Stimulated activated CD8-positive, alpha-beta memory T cell treated with anti-CD3 and anti-CD28 coated beads, Interleukin-7, amount 100 ng/mL, for 1 hour (primary cell): ENCODE measurements at places on chromosomes 1 and 21.

- DNase-seq = no peak
Measured at GRCh38 chr1:43689289-43689688, 18.0 kb upstream of the ST3GAL3 start.

DNA sequence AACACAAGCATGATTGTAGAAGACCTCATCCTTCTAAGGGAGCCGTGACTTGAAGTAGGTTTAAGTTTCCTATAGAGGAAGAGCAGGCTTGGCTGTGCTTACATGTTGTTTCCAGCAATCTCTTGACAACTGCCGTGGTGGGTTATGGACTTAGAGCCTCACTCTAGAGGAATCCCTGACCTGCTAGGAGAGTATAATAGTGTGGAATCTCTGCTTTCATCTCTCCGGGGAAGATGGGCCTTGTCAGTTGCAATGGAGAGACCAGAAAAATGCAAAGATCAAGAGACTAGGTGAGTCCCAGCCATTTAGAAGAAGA lies 137.6 kb downstream of the MIS18A start:
- no peak for DNase-seq

DNA sequence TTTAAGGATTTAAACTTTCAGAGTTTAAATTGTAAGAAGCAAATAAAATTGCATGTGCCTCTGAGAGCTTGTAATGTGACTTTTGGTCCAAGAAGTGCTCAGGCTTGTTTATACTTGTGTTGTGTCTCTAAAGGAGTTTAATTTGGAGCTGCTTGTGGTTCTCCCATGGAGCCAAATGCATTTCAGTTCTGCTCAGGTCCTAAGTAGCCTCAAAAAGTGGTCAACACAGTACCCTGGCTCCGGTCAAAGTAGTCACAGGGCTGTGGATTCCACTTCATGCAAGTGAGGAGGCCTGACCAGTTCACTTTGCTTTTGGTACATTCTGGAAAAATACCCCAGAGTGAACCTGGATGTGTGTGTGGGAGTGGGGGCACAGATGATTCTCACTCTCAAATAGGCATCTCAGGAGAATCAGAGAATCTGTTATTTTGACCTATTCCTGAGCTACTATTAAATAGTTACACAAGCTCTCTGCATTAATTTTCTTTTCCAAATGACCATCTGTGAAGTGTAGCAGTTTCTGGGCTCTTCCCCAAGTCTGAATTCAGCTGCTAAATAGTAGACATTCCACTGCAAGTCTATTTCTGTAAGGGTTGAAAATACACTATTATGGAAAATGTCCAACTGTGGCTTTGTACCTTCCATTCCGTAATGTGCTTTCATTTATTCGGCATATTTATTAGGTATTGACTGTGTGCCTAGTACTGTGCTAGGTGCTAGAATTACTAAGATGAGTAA lies 31.7 kb upstream of the AGO1 start:
- DNase-seq = no peak

GRCh38 chr1:185257950-185258208 lies 59.2 kb downstream of the IVNS1ABP start:
- DNase-seq = no peak

DNA sequence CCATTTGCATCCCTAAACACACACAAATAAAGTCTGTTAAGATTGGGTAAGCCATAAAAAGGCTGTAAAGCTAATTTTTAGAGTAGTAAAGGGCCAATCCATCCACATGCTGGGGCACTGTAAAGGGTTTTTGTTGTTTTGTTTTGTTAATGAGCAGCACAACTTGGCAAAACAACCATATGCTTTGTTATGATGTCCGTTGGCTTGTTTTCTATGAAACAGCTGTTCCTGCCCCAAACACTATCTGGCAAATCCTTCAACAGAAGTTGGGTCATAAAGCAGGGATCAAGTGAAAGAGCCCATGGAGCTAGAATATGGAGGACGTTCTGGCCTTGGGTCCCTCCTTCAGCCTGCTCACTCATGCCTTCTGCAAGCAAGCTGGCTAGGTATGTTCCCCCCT lies 183.6 kb downstream of the APP start:
- no peak for DNase-seq

- no peak for DNase-seq
Measured at GRCh38 chr1:10629091-10629815, 154.5 kb downstream of the PEX14 start.

DNA sequence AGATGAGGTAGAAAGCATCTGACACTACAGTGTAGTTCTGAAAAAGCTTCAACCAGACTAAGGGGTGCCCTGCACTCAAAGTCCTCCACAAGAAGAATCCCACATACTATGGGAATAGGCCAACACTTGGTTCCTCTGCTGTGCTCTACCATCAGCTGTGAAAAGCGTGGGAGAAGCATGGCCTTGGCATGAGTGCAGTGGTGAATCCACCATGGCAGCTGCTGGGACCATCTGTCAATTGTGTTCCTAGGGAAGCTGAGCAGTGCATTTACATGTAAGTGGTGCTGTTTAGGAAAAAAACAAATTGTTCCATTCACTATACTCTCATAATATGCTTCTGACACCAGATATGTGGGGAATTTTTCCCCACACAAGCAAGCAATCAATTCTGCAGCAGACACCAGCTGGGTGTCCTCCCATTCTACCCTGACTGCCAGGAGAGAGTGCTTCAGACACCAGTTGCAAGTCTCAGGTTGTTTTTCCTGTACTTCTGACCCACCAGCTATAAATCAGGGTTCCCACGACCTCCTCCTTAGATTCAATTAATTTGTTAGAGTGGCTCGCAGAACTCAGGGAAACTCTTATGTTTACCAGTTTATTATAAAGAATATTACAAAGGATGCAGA lies 230.8 kb upstream of the CHRM3 start:
- DNase-seq = no peak

- DNase-seq = no peak
Measured at GRCh38 chr1:155513300-155513916, 49.2 kb downstream of the ASH1L start.

- no peak for DNase-seq
Measured at GRCh38 chr1:156113282-156113950, 1.1 kb upstream of the LMNA start.
